ENCODE measurements at places on chromosomes 3 and 15.
A peak's percentile ranks its signal among the peaks of the same experiment; 100 is the strongest.

DNA sequence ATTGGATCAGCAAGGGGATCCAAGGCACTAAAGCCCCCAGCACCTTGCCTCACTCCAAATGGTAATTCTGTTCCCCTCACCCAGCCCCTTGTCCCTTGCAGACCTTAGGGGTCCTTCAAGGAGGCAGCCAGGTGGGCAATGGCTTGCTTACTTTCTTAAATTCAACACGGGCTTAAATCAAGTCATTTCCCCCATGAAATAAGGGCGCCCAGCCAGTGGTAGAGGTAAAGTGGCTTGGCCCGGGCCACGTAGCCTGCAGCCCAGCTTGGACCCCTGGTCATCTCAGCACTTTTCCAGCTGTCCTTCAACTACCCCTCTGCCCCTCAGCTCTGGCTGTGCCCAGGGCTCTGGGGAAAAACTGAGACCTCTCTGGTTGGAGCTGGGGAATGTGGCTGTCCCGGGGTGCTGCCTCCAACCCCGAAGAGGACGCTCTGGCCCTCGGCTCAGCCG, 1.2 kb downstream of the PSTPIP1 start:
- DNase-seq: no peak

DNA sequence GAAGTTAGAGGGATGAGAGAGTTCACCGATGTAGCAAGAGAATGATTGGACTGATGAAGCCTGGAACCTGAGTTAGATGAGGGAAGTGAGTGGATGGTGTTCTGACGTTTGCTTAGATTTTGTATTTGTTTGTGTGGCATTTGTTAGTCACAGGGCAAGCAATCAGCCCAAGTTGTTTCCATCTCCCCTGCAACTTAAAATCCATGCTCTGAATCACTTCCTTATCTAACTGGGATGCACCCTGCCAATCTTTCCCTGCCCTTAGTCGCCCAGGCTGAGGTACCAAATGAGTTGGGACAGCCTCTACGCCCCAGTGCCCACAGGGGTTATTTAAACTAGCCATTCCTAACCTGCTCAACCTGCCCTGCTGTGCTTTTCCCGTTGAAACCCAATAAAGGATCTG, 12.6 kb downstream of the PAQR5 start:
- peak; percentile 21 for DNase-seq

DNA sequence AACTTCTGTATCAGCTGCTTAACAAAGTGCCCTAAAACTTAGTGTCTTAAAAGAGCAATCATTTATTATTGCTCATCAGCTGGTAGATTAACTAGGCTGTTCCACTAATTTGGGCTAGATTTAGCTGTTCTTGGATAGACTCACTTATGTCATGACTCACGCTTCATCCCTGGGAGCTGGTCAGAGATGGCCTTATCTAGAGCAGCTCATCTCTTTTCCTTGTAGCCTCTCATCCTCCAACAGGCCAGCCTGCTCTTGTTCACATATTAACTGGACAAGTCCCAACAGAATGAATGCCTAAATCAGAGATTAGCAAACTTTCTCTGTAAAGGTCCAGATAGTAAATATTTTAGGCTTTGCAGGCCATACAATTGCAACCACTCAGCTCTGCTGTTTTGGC, 66.9 kb upstream of the PLAAT1 start:
- peak; percentile 7 for DNase-seq

DNA sequence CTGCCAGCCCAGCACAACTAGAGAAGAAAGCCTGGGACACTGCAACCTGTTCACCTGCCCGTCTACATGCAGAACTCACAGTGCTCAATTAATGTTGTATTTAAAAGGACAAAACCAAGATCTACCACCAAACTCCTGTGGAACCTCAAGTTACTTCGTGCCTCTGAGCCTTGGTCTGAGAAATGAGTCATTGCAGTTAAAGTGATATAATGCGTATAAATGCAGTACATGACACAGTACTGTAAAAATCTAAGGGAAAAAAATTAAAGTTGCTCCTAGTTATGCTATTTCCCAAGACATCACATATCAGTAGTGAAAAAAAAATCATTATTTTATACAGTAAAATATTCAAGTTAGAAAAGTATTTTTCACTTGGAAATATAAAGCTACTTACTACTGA, 138.9 kb downstream of the ZIC4 start:
- DNase-seq: peak; percentile 46

GRCh38 chr3:56667973-56668579, 15.0 kb downstream of the TASOR start:
- no peak for DNase-seq

DNA sequence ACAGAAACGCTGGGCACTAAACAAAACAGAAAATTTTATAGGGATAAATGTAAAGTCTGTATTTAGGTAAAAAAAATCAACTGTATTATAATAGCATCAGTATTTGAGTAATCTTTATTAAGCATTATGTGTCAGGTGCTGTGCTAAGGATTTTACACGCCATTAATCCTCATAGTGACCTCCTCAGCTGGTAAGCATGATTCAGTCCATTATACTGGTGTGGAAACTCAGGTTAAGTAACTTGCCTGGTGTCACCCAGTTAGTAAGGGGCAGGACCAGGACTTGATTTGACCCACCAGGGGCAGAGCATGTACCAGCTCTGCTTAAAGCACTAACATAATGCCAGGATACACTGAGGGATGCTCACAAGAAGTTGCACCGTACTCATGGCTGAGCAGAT, 4.8 kb downstream of the MYO5C start:
- no peak for DNase-seq

DNA sequence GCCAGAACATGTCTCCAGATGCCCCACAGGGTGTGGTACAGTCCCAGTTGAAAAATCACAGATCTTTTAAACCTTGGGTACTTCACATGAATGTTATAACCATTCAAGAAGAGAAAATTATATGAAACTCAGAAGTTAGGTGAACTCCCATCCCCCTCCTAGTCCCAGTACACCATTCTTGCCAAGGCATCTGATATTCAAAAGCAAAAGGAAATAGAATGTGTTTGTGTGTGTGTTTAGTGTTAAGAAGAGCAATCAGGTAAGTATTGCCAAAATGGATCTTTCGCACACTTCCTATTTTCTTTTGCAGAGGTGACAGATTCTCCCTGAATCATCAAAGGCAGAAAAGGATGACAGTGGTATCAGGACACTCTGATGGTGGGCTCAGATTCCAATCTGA, 44.1 kb upstream of the LMOD3 start:
- DNase-seq: no peak

GRCh38 chr3:65564483-65564882, 474.2 kb downstream of the MAGI1 start:
- no peak for DNase-seq

- peak; percentile 65 for DNase-seq
Measured at GRCh38 chr3:18061737-18062656, 319.6 kb upstream of the TBC1D5 start.

DNA sequence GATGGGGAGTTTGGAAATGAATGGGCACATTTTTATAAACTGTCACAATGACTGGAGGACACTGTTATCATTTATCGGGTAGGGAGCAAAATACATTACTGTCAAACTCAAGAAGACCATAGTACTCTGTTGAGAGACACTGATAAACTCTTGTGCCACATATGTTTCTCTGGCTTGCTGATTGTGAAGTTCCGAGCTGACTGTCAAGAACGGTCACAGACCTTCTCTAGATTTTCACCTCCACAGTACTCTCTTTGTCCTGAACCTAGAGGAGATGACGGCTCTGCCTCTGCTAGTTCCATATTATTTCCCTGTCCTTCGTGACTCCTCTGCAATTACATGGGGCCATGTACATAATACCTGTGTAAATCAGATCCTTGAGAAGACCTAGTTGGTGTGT, 451.9 kb downstream of the LPP start:
- DNase-seq: no peak

DNA sequence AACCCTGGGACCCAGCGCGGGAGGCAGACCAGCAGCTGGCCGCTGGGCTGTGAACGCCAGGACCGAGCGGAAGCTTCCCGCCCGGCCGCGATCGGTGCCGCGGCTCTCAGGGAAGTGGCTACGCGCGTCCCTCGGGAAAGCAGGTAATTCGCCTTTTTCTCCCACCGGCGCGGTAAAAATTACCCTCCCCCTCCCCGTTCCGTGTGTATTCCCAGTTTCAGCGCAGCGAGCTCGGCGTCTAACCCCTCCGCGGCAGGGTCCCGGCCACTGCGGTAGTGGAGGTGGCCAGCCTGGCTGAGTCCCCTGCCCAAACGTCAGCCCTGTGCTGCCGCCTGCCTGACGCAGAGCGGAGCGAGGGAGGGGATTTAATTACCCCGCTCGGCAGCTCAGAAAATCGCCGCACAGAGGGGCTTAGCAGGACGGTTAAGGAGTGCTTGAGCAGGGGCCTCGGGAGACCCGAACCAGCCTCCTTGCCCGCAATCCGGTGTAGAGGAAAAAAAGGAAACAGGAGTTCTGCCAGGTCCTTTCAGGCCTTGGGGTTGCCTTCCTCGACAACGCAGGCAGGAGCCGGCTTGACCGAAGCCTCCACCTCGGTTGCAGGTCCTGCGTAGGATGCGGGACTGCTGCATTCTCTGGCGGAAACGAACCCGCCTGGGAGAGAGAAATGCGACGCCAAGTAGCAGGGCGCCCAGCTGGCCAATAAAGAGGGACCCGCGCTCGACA, 2.9 kb downstream of the GATA2 start:
- DNase-seq: peak; percentile 63

GRCh38 chr15:92077353-92078085, 224.0 kb downstream of the SLCO3A1 start:
- peak; percentile 40 for DNase-seq

GRCh38 chr3:133927540-133928066, 31.9 kb upstream of the RAB6B start:
- peak; percentile 42 for DNase-seq
